ENCODE measurements at places on chromosomes 16 and 17.

- DNase-seq, result peak; percentile 74
Measured at GRCh38 chr16:13936596-13937081, 16.7 kb downstream of the ERCC4 start.

DNA sequence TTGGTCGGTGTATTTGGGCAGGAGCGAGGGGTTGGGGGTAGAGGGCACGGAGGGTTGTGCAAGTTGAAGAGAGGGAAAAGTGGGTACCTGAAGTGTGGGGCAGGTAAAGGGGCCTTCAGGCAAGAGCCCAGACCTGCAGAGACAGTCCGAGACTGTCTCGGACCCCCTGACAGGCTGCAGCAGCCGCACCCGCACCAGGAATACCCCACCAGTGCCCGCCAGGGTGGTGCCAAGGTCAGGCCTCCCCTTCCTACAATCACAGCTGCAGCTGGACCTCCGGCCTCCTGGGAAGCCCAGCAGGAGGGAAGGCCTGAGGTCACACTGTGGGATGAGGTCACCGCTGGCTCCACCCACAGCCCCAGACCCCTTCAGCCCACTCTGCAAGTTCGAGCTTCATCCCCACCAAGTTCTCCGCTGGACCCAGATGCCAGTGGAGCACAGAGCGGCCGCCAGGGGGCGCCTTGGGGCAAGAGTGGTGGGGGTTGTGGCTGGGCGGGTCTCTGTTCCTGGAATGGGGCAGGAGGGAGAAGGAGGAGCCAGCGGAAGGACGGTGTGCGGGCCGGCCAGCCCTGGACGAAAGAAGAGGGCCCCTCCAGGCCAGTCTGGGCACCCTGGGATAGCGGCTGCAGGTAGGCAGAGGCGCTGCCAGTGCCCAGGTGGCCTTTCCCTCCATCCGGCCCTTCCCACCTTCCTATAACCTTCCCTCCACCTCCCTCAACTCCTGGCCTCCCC, at the start of gene HSD3B7:
Gene HSD3B7, plus strand, starts transcription at position 539 of the 732 bp plus-strand sequence. CDS start 452 bp downstream, outside the sequence.
- DNase-seq, result peak; percentile 78

DNA sequence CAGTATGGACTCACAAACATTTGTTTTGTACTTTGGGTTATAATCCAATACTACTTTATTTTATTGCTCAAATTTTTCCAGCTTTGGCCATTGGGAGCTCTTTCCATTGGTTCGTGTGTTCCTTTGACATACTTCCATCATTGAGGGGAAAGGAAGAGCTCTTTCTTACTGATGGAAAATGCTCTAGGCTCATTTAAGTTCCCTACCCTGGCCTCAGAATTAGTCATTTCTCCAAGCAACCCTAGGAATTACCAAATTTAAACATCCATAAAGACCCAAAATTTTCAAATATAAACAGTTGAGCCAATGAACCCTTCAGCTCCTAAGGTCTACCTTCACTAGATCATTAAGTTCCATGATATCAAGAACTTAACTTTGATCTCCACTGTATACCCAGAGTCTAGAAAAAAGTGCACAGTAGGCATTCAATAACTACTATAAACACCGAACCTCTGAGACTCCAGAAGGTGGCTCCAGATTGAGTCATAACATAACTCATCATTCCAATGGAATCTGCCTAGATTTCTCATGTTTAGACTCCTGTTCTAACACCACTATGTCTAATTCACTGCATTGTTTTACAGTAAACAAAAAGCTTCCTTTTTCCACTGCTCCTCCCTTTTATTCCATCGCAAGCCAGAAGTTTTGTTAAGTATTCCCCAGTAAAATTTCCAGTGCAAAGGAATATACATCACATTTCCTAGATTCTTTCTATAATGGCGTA, 39.0 kb downstream of the SMURF2 start:
- DNase-seq, result peak; percentile 92

DNA sequence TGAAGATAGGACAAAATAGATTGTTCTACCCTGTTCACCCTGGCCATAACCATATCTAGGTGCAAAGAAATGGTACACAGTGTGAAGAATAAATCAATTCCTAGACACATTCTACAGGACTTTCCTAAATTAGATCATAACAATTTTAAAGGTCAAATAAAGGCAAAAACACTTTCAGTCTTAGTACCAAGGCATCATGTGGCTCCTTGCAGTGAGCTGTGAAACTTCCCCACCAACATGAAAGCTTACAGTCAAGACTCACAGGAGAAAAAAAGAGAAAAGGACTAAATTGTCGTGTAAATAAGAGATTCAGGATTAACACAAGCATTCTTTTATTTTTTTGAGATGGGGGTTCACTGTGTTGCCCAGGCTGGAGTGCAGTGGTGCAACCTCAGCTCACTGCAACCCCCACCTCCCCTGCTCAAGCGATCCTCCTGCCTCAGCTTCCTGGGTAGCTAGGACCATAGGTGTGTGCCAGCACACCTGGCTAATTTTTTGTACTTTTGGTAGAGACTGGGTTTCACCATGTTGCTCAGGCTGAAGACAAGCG, 14.2 kb downstream of the NSMCE1 start:
- no peak for DNase-seq

DNA sequence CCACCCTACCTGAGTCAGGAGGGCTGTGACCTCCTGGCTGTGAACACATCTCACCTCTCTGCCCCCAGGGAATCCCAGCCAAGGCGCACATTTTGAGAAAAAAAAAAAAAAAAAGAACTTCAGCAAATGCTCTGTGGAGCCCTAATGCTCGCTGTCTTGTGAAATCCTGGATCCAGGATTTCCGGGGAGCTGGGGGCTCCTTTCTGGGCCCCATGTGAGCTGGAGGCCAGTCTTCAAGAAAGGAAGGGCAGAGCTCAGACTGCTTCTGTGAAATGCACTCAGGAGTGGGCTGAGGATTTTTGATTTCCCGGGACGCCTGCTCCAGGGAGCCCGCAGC, 36.0 kb upstream of the EMP2 start:
- no peak for DNase-seq

DNA sequence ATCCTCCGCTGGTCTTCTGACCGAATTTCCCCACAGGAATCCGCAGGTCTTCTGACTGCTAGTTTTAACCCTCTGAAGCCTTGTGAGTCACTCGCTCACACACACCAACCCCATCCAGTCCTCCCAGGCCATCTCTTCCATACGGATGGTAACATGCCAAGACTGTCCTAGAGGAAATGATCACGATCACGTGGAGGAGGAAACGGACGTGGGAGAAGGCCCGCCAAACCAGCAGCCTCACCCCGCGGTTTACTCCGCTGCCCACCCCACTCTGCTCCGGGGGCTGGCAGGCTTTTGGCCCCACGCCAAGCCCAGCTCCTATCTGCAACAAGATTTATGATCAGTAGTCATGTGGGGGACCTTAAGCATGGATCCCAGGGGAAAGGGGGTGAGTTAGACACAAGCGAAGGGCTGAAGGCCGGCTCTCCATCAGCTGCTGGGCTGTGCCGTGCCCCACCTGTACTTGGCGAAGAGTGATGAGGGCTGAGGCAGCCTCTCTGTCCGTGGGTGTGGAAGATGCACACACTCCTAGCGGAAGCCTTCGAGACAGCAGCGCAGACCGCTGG, 1.5 kb upstream of the FAAP100 start:
- DNase-seq, result peak; percentile 98

DNA sequence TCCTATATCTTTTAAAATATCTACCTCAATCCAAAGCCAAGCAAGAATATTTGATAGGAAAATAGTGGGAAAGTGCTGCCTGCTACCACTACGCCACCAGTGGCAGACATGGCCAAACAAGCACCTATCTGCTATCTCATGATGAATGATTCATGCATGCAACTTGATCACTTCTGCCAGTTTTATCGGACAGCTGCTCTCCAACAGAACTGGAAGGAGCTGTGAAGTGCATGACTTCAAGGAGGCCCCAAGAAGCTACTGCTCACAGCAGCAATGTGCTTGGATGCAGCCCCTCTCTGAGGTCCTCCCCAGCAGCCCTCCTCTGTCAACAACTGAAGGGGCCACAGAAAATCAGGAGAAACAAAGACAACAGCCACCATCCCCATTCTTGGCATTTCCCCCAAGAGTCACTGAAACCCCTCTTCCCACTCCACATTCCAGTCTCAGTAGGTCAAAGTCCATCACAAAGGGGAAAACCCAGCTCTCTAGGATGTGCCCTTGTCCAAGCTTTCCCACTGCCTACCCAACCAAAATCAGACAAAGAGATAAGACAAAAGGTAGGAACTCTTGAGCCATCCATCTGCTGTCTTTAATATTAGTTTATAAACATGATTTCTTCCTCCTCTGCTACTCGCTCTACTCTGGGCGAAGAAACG, 215.3 kb downstream of the C16orf78 start:
- DNase-seq, result no peak

GRCh38 chr16:19555938-19556771, 652 bp downstream of the VPS35L start:
- DNase-seq, result peak; percentile 47

DNA sequence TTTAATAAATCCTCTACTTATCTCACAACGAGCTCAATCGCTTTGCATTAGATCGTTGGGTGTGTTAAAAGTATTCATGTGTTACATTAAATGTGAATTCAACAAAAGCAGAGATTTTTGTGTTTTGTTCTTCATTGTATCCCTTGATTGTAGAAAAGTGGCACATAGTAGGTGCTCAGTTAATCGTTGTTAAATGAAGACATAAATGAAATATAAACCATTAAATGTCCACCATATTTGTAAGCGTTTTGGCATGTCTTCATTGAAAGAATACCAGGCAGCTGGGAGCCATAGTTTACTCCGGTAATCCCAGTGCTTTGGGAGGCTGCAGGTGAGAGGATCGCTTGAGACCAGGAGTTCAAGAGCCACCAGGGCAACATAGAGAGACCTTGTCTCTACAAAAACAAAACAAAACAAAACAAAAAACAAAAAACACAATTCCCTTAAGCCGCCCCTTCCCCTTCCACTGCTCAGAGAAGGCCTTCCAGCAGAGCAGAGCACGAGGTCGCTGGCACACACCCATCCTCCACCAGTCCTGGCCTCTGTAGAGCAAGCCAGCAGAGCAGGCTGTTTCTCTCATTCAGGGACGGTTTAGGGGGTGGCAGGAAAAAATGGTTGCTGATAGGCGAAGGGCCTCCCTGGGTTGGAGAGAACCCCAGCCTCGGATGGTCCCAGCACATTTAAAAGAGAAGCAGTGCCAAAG, 673 bp upstream of the CHD9 start:
- DNase-seq, result no peak

DNA sequence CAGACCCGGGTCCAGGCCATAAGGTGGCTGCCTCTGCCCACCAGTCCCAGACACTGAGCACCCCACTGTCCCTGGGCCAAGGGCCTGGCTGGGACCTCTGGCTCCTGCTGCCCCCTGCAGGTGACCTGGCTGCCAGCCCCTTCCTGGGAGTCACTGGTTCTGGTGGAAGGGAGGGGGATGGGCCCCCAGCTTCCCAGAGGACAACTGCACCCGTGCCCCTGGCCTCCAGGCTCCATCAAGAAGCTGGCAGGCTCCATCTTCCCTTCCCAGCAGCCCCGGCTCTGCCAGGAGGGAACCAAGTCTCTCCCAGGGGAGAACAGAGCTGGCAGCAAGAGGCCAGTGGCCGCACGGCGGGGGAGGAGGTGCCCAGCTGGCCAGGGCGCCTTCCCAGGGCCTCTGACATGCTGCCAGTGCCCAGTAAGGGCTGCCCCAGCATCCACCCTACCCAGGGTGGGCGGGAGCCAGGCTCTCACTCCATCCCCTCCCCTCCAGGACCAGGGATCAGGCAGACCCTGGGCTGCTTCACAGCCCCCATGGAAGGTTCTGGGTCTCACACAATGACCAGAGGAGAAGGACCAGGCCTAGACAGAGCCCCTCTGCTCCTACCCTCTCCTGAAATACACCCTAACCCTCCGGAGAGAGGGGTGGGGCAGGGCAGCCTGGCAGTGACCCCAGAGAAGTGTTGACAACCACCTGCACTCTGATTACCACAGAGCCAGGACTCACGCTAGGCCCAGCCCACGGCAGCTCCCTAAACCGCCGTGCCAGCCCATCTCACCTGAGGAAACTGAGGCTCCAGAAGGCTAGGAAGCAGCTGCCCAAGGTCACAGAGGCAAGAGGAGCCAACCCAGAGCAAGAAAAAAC, 3.6 kb downstream of the CLUH start:
- DNase-seq, result peak; percentile 34

- DNase-seq, result no peak
Measured at GRCh38 chr16:11666103-11667055, 1.9 kb upstream of the SNN start.

DNA sequence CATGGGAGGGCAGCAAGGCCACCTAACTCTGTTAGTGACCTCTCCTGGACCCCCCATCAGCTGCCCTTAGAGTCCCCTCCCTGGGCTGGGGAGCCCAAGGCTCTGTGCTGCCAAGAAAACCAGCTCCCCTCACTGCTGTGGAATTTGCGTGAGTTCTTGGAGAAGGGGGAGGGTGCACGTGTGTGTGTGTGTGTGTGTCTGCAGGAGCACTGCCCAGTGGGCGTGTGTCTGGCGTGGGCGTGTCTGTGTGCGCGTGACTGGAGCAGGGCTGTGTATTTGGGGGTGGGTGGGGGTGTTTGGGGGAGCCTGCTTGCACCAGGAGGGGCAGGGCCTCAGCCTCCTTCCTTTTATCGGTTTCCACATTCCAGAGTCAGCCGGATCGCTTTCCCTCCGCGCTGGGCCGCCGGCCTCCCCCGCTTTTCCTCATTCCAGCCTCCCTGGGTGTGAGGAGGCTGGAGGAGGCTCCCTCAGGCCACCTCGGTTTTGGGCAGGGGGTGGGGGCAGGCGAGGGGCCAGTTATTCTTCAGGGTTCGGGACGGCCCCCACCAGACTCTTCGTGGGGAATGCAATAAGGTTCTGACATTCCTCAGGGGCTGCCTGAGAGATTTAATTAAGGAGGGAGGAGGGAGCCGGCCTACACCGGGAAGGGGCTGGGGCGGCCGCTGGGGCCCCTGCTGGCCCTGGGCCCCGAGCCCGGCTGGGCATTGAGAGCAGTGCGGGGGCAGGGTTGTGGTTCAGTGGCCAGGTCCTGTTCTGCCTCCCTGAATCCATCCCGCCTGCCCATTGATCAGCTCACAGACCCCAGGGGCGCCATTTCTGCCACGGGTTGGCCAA, 2.5 kb downstream of the VASN start:
- DNase-seq, result peak; percentile 97

- no peak for DNase-seq
Measured at GRCh38 chr17:63033142-63033541, 67.1 kb downstream of the TANC2 start.

GRCh38 chr17:57034807-57035754, 50.0 kb upstream of the AKAP1 start:
- DNase-seq, result no peak

- DNase-seq, result peak; percentile 65
Measured at GRCh38 chr17:29048440-29049368, 5.8 kb downstream of the PIPOX start.

GRCh38 chr16:1890708-1891050, 18.7 kb upstream of the MEIOB start:
- DNase-seq, result no peak

All from EL (cell line).